ENCODE measurements at places on chromosomes 3 and 15.

DNA sequence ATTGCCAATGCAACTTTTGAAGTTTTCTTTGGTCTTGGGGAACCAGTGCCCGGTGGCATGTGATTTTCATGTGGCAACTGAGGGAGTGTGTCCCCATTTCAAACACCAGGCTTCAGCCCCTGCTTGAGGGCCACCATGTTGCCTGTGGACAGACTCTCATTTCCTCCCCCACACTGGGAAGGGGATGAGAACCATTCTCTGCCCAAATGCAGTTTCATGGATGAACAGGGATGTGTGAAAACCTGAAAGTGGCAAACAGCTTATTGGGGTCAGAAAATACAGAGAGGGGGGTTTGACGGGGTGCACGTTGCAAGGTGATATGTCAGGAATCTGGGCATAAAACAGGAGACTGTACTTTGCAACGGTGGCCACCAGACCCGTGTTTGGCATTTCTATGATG is 6.3 kb downstream of the FAM107A start:
- no peak for DNase-seq

GRCh38 chr3:177606891-177607290 is 409.6 kb upstream of the TBL1XR1 start:
- peak; percentile 67 for DNase-seq

- DNase-seq = no peak
These were observed 167.8 kb downstream of the CHST2 start for GRCh38 chr3:143287403-143287802.

DNA sequence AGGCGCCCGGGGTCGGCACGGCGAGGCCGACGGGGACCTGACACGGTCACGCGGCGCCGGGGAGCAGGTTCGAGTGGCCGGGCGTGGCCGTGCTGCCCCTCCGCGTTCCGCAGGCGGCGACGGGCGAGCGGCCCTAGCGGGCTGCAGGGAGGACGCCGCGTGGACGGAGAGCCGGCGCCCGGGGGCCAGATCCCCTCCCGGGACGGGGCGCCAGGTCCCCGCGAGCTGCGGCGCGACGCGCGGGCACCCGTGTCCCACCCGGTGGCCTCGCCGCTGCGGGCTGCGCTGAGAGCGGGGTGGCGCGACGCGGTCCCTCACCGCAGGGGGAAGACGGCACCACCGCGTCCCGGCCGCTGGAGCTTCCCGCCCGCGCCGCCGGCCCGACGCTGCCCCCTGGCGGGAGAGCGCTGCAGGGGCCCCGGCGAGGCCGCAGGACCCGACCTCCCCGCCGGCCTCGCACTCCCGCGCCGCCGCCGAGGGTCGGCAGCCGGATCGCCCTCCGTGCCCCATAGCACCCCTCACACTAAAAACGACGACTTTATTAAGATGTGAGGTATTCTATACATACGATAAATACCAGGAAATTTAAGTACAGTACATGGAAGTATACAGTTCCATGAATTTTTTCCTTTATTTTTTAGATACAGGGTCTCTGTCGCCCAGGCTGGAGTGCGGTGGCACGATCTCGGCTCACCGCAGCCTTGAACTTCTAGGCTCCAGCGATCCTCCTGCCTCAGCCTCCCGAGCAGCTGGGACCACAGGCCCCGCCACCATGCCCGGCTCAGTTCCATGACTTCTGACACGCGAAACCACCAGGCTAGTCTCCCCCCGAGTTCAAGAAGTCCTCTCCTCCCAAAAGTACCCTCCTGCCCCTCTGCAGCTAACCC is 1.3 kb upstream of the PIGZ start:
- DNase-seq = peak; percentile 67

- DNase-seq = no peak
These were observed 194.7 kb upstream of the MME start for GRCh38 chr3:154885418-154885817.

GRCh38 chr3:160644491-160644890 is 32.5 kb upstream of the ARL14 start:
- DNase-seq = no peak

- no peak for DNase-seq
These were observed 283.7 kb downstream of the ROBO2 start for GRCh38 chr3:77323626-77324025.

- no peak for DNase-seq
These were observed 679.7 kb downstream of the FHIT start for GRCh38 chr3:60571511-60571910.

GRCh38 chr3:64741341-64741740 is 53.5 kb upstream of the ADAMTS9 start:
- no peak for DNase-seq

DNA sequence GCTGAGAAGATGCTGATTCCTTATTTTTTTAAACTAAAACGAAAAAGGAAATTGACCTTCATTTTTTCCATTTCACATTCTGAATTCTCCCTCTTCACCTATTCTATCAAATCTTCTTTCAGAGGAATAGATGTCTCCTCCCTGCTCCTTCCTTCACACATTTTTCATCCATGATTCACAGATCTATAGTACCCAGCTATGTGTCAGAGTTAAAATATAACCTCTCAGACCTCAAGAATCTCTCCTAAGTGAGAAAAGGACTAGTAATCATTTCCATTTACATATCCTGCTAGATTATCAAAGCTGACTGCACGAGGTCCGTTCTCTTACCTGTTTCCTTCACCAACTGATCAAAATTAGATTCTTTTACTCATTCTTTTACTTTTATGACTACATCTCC is 1297.6 kb upstream of the ALCAM start:
- no peak for DNase-seq

GRCh38 chr15:97081666-97082226 is 751.2 kb downstream of the NR2F2 start:
- DNase-seq = no peak

DNA sequence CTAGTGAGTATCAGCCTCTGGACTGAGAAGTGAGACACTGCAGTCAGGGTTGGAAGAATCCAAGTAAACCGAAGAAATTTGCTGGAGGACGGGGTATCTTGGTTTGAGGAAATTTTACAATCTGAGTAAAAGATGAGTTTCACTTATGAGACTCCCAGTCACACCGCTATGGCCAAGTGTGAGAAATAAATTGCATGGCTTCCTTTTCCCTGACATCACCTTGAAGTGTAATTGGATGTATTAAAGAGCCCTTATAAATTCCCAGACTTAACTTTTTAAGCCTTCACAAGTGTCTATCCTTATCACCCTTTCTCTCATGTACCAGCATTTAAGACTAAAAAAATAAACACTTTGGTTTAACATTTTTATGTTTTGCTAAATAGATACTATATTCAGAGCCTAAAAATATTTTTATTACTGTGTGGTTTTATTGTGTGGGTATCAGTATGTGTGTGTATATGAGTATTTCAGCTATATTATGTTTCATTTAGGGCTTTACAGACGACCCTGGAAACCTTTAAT is 23.8 kb downstream of the USP3 start:
- no peak for DNase-seq

GRCh38 chr3:126676919-126677705 is 22.2 kb upstream of the TXNRD3 start:
- no peak for DNase-seq

GRCh38 chr3:100796556-100796955 is 87.3 kb downstream of the TFG start:
- DNase-seq = no peak

GRCh38 chr3:185365291-185366073 is 2.5 kb downstream of the MAP3K13 start:
- peak; percentile 95 for DNase-seq

GRCh38 chr3:9173445-9173844 is 76.0 kb downstream of the SRGAP3 start:
- no peak for DNase-seq
